ENCODE measurements at places on chromosomes 7 and 10.

DNA sequence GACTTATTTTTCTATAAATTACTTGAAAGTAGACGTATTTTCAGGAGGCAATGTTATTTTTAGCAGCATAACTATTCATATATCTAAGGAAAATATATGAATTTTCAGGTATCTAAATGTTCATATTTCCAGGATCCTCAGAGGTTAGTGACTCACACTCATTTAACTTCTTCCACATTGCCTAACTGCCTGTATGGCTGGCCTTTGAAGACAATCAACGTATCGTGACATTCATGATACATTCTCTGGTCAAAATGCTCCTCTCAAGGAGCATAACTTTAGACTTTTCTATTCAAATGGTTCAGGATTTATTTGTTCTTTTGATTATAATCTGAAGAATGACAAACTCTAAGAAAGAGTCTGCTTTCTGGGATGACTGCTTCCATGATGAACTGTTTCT is 89.3 kb downstream of the SEMA3C start:
- DNase-seq = no peak

GRCh38 chr7:37391791-37392672 is 56.6 kb downstream of the ELMO1 start:
- no peak for DNase-seq

- DNase-seq = no peak
Measured at GRCh38 chr7:29610086-29610485, 46.5 kb downstream of the PRR15 start.

- no peak for DNase-seq
Measured at GRCh38 chr7:46932676-46933424, 649.1 kb downstream of the TNS3 start.

DNA sequence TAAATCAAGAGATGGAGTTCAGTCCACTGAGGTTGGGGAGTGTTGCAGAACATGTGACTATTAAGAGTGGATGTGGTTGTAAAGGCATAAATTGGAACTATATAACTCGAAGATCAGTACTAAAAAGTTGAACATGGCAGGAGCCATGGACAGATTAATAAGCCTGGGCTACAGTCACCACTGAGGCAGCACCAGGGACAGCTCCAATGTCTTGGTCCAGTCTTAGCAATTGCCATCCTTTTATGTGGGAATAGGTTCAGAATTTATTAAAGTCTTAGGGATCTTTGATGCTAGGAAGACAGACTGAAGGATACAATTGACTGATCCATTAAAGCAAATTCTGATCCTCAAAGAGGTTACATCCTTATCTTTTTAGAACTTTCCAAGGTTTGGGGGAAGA is 156.6 kb downstream of the ADRA2A start:
- DNase-seq = no peak

- no peak for DNase-seq
Measured at GRCh38 chr7:22841954-22842353, 19.3 kb upstream of the TOMM7 start.

GRCh38 chr10:69276503-69276902 is 1.8 kb upstream of the HK1 start:
- DNase-seq = no peak

DNA sequence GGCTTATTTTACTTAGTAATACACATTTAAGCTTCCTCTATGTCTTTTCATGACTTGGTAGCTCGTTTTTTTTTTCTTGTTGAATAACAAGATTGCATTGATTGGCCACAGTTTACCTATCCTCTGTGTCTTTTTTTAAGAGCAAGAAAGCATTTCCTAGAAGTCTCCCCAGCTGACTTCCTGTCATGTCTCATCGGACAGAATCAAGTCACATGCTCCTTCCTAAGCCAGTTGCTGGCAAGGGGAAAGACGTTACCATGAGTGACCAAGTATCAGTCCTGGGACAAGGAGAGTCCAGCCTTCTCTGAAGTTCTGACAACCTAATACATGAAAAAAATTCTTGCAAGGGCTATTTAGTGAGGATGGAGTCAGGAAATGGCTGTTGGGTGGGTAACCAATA is 24.9 kb upstream of the SFRP5 start:
- no peak for DNase-seq

DNA sequence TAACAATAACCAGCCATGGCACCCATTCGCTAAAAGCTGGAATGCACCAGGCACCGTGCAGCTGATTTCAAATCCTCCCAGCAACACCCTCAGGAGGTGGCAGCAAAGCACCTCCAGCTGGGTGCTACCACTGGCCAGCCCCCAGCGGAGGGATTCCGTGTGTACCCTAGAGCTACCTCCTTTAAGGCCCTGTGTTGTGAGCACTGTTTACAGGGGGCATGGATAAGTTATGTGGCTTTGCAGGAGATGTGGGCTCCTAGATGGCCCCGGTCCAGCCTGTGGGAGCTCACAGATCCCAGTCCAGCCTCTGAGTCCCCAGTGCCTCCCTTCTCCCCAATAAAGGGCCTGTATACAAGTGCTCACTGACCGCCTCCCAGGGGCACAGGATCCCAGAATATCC is 27.1 kb downstream of the TNRC18 start:
- peak; percentile 30 for DNase-seq

GRCh38 chr7:72152161-72153131 is 259.7 kb downstream of the CALN1 start:
- no peak for DNase-seq

GRCh38 chr10:77350711-77351119 is 286.9 kb downstream of the KCNMA1 start:
- DNase-seq = no peak

DNA sequence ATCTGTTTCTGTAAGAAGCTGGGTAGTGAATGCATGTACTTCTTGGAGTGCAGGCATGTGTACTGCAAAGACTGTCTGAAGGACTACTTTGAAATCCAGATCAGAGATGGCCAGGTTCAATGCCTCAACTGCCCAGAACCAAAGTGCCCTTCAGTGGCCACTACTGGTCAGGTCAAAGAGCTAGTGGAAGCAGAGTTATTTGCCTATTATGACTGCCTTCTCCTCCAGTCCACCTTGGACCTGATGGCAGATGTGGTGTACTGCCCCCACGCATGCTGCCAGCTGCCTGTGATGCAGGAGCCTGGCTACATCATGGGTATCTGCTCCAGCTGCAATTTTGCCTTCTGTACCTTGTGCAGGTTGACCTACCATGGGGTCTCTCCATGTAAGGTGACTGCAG is 18.9 kb upstream of the TMEM140 start:
- no peak for DNase-seq

GRCh38 chr10:103727546-103727963 is 127.8 kb downstream of the SH3PXD2A start:
- DNase-seq = no peak

DNA sequence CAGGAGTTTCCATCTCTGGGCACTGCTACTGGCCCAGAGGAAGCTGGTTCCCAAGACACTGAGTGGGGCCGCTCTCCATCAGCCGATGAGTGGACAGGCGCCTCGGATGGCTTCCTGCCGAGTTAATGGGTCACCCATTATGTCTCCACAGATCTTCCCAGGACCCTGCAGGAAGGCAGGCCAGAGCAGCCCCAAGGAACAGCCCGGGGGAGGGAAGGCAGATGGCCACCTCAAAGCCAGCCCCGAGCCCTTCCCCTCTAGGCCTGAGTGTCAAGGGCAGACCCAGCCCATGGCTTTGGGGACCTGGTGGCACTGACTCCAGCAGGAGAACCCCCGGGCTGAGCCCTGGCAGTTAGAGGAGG is 3.4 kb upstream of the LFNG start:
- DNase-seq = no peak

DNA sequence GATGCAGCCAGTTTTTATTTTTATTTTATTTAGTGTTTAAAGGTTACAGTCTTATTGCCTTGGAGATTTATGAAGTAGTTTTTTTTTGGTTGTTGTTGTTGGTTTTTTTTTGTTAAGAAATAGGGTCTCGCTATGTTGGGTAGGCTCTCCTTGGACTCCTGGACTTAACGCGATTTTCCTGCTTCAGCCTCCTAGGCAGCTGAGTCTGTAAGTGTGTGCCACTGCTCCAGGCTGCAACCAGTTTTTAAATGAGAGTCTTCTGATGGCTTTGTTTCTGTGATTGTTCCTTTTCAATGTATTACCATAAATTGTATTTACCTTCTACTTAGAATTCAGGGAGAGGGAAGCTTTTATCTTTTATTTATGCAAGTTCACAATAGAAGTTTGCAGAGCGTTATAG is 62.8 kb downstream of the BICC1 start:
- no peak for DNase-seq

DNA sequence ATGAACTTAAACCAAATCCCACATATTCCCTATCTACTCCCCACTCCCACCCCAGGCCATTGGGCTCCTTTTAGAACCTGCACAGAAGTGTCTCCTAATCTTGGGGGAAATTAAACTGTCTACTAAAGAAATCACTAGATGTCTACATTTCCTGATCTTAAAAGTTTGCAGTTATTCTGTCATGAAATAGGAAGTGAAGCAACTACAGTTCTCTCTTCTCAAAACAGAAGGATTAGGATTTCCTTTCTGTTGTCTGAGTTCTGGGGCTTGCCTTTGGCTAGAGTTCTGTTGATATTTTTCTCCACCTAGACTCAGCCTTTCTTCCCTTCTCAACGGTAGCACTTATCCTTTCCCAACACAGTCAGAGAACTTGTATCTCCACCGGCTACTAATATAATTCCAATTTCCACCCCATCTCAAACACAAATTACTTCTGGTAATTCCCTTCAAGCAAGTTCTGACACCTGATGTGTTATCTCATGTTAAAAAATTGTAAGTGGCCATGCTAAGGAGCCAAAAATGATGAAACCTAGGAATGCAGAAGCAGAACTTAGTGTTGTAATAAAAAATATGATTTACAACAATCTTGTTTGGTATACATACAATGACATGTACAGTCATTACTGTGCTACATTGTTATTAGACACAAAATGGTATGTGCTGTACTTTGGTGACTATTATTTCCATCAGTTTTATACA is 12.1 kb downstream of the OR9A4 start:
- no peak for DNase-seq

- no peak for DNase-seq
Measured at GRCh38 chr10:51800725-51801424, 101.5 kb upstream of the CSTF2T start.

- DNase-seq = no peak
Measured at GRCh38 chr7:128899392-128899791, 11.1 kb downstream of the KCP start.

DNA sequence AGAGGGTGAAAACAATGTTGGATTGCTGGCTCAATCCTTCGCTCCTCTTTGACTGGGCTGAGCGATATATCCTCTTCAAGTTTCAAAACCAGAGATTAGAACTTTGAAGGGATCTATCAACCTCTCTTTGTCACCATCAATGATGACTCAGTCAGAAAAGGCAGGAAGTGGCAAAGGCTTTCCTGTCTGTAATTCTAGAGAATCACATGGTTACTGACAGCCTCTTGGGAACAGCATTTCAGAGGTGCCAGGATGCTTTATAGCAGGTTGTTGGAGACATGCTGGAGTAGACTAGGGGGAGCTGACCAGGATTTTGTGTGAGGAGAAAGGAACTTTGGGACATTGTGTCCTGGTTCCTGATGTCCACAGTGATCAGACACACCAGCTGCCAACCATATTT is 81.3 kb downstream of the PRKCQ start:
- no peak for DNase-seq

DNA sequence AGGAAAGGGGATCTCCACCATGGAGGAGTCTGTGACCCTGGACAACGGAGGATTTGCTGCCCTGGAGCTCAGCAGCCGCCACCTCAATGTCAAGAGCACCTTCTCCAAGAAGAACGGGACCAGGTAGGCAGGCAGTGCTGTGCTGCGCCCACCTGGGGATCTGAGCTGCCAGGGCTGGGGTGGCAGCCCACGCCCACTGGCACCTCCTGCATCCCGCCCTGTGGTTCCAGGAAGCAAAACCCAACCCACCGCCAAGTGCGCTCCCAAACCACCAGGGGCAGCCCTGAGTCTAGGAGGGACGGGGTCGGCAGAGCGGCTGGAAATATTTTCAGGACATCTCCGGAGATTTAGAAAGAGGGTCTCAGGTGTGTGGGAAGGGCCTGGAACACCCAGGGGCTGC is 440.3 kb upstream of the FOXK1 start:
- no peak for DNase-seq

DNA sequence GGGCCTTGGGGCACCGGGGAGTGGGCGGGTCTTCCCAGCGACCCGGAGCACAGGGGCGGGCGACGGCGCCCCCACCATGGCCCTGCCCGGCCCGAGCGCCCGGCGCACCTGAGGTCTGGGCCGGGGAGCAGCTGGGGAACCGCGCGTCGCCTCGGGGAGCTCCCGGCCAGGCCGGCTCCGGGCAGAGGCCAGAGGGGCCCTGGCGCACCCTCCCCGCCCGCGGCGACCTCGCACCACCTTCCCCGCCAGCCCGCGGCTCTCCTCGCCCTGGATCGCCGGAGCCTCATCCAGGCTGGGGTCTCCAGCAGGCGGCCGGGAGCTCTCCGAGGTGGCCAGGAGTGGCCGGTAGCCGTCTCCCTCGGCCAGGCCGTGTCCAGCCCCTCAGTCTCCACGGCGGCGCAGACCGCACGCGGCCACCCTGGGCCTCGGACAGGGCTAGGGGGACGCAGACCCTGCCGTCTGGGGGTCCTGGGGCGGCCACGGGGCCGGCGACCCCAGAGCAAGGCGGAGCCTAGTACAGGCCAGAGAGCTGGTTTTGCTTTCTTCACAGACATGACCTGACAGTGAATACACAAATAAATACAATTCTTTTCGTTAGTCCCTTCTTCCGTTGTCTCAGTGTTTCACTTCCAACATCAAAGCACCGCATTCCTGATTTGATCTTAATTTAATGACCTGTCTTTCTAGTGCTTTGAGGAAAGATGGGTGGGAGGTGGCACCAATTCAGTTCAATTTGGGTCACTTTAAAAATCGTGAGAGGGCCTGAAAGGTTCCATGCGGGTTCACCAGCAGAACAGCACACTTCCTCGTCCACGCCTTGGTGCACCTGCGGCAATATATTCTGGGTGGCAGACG is 356.9 kb downstream of the DNAJB6 start:
- DNase-seq = no peak

DNA sequence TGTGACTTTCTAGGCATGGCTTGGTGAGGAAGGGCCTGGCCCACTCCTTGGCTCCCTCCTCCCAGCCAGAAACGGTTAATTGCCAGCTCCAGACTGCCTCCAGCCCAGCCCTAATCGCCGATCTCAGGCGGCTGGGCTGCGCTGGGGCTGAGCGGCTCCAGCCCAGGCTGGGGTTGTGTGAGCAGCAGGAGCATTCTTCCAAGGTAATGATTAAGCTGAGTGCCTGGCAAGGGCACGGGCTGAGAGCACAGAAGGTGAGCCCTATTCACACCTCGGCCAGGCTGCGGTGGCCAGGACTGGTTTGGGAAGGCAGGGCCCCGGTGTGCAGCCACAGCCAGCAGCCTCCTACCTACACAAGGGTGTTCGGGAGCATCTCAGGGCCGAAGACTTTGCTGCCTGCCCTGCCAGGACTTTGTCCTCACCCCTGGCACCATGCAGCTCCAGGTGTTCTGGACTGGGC is at the start of gene TMEM72:
TMEM72 (plus strand) TSS at position 257 of the 460 bp plus-strand sequence; CDS start at position 433, 176 bp downstream.
- no peak for DNase-seq

DNA sequence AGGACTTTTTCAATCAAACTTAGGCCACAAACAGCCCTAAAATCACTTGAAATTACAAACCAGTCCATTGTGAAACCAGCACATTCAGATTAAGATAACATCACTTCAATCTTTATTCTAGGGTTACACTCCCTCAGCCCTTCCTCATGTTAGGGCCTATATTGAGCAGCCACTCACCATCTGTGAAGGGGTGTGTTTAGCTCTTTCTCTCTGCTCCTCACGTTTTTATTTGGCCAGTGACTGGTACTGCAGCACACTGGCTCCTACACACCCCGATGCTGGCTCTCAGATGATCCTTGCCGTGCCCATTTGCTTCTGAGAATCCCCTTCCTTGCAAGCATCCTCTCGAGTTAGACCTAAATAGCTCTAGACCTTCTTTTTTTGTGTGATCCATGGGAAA is 604.5 kb downstream of the INHBA start:
- DNase-seq = no peak
